ENCODE measurements at places on chromosomes 4 and X. TPM values are rescaled to one million over a fixed set of nuclear protein-coding genes. Genes with fewer than 3 reads are reported as not detected.

The ZNF185 gene
- 7.2 TPM for total RNA-seq

The TMEM271 gene
- not detected for total RNA-seq

The DCAF12L1 gene
- not detected for total RNA-seq

The F9 gene
- not detected for total RNA-seq

- DNase-seq = no peak
Observed at GRCh38 chr4:156754832-156755570, 216.6 kb downstream of the PDGFC start.

DNA sequence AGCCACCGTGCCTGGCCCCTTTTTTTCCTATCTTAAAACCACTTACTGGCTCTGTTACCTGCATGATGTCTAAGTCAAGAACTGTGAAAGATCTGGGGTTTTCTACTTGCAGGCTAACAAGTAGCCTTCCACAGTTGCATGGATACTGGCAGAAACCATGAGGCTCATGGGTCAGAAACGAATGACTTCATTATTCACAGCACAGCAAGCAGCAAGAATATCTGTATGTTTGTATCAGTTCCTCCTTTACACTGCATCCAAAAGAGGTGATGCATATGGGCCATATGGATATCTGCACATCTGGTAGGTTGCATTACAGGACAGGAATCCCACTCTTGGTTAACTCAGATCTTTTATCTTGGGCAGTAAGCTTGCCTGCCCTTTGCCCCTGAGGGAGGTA lies 154.9 kb upstream of the NUDT6 start:
- DNase-seq = no peak

DNA sequence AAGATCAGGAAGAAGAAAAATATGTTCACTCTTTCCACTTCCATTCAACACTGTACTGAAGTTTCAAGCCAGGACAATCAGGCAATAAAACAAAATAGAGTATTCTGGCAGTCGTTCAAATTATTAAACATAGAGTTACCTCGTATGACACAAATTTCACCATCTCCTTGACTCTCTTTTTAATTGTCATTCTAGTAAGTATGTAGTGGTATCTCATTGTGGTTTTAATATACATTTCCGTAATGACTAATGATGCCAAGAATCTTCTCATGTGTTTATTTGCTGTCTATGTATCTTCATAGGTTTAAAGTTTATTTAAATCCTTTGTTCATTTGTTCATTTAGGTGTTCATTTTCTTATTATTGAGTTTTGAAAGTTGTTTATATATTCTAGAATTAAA lies 352.2 kb downstream of the IDS start:
- peak; percentile 30 for DNase-seq

- DNase-seq = peak; percentile 83
Observed at GRCh38 chrX:110180928-110181310, 137.0 kb downstream of the AMMECR1 start.

- DNase-seq = no peak
Observed at GRCh38 chr4:61507091-61507490, 307.0 kb downstream of the ADGRL3 start.

DNA sequence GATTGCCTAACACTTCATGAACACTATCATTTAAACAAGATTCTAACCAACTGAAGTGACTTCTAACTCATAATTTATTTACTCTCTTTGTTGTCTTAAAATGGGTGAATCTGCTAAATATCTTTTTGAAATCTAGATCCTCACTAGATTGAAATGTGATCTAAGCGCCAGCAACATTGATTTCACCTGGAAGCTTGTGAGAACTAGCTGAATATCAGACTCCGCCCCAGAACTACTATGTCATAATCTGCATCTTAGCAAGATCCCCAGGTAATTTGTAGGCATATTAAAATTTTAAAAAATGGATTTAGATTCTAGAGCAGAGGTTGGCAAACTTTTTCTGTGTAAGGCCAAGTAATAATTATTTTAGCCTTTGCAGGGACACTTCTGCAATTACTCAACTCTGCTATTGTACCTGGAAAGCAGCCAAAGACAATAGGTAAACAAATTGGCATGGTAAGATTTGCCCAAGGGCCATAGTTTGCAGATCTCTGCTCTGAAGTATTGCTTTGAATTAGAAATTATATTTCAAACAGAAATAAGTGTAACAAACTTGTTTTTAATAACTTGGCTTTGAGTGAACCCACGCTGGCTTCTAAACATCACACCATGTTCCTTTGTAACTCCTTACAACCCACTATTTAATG lies 121.5 kb downstream of the REELD1 start:
- DNase-seq = peak; percentile 14

DNA sequence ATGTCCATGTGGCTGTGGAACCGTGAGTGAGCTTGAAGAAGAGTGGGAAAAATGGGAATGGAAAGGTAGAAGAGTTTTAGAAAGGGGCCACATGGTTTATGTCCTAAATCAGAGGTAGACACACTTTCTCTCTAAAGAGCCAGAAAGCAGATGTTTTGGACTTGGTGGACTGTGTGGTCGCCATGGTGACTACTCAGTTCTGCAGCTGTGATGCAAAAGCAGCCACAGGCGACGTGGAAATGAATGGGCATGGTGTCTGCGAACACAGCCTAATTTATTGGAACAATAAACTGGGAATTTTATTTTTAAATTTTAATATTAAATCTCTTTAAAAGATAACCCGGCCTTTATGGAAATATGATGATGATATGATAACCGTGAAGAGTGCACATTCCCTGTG lies 386.0 kb upstream of the FAT1 start:
- no peak for DNase-seq

DNA sequence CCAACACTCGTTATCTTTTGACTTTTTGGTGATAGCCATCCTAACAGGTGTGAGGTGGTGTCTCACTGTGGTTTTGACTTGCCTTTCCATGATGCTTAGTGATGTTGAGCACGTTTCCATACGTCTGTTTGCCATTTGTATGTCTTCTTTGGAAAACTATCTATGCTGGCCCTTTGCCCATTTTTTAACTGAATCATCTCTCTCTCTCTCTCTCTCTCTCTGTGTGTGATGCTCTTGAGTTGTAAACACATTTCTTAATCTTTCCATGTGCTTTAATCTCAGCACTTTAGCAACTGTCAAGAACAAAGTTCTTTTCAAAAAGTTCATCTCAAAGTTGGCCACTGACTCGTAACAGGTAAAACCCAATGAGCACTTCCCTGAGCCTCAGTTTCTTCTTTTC lies 10.5 kb downstream of the SORBS2 start:
- DNase-seq = peak; percentile 20

GRCh38 chr4:116217781-116218180 lies 867.6 kb downstream of the TRAM1L1 start:
- DNase-seq = no peak

- no peak for DNase-seq
Observed at GRCh38 chr4:89242216-89242615, 65.4 kb downstream of the GPRIN3 start.

- DNase-seq = peak; percentile 12
Observed at GRCh38 chr4:153611679-153612078, 72.4 kb upstream of the TLR2 start.

Measured in GM23248 (cell line).